ENCODE measurements at places on chromosomes 11 and 22.

- DNase-seq: peak; percentile 71
Measured at GRCh38 chr11:66022401-66023185, 3.7 kb downstream of the CATSPER1 start.

DNA sequence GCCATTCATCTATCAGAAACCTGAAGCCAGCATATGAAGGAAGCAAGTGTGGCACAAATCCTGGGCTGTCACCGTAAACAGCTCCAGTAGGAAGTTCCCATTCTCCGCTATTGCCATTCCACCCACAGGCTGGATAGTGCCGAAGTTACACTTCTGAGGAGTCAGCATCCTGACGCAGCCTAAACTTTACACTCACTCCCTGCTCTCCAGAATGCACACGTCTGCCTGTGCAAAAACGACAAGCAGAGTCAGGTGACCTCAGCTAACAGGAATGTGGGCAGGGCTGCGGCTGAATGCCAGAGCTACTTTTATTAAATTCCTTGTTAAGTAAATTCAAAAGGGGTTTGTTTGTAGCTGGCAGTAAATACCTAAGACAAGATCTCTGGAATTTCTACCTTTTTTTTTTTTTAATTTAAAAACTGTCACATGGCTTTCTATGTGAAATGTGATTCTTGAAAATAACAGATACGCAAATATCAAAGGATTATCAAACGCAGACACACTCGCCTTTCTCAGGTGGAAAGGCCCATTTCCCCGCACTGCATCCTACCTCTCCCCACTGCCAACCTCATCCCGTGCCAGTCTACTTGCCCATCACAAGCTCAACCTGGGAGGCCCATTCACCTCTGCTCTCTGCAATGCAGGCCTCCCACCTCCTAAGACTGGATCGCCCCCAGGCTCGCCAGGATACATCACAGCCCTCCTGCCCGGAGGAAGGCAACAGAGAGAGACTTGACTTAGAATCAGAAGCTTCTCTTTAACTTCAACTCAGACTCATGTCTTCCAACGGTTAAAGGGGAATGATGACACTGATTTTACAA, 33.5 kb downstream of the NFRKB start:
- peak; percentile 40 for DNase-seq

- DNase-seq: no peak
Measured at GRCh38 chr11:128962896-128963295, 20.2 kb upstream of the TP53AIP1 start.

- DNase-seq: no peak
Measured at GRCh38 chr11:69537126-69537525, 55.7 kb downstream of the LINC01488 start.

GRCh38 chr11:32231909-32232493, 141.1 kb downstream of the RCN1 start:
- DNase-seq: no peak
